ENCODE measurements at places on chromosomes 2 and 18. TPM values are rescaled to one million over a fixed set of nuclear protein-coding genes. Genes with fewer than 3 reads are reported as not detected.
A peak's percentile ranks its signal among the peaks of the same experiment; 100 is the strongest.

GRCh38 chr2:198042189-198042588, 237.8 kb downstream of the PLCL1 start:
- DNase-seq: no peak

Gene ASIC4
- total RNA-seq: 0.08 TPM

Gene RBM44
- 1.1 TPM for total RNA-seq

DNA sequence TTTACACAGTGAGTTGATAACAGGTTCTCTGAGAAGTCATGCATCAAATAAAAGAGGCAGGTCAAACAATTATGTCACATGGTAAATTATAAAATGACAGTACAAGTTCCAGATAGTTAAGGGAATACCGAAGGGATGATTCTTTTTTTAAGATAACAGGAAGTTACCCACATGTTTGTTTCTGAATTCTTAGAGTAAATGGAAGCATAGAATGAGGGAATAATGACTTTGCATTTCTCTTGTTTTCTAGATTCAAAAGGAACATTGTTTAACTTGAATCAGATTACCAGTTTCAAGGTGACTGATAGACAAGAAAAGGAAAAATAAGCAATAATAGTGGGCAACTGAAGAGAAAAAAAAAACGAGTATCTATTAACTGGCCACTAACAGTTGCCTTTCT, 124.5 kb downstream of the MIB1 start:
- DNase-seq: no peak

- peak; percentile 55 for DNase-seq
Measured at GRCh38 chr18:76495435-76496193, 572 bp upstream of the ZNF516 start.

GRCh38 chr2:165582409-165582808, 112.9 kb downstream of the CSRNP3 start:
- no peak for DNase-seq

Gene GKN1
- total RNA-seq: not detected
